ENCODE measurements at places on chromosomes 16 and 17. TPM values are rescaled to one million over a fixed set of nuclear protein-coding genes. Genes with fewer than 3 reads are reported as not detected.

GRCh38 chr17:73575470-73576221 lies 68.6 kb downstream of the SDK2 start:
- DNase-seq, result no peak

DNA sequence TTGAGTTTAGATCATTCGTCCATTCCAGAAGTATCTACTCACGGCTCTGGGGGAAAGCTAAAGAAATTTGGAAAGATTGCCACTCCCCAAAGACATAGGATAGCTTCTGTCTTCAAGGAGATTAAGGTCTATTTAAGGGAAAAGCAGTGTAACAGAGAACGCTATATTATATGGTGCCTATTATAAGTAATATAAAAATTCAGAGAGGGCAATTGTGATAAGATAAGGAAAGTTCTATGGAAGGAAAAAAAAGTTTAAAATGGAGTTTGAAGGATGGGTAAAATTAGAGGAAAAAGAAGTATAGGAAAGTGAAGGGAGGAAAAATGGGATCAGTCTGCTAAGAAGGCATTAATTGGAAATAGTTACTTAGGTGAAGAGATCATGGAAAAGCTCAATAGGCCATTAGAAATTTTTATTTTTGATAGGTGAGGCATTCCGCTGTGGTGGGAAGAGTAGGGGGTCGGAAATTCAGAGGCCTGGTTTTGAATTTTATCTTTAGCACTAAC lies 690 bp upstream of the CDC27 start:
- DNase-seq, result no peak

KRT40 gene
- total RNA-seq, result not detected

CDH5 gene
- total RNA-seq, result 0.25 TPM

Data from Caco-2 (cell line).